ENCODE measurements at places on chromosomes 6 and 20.
A peak's percentile ranks its signal among the peaks of the same experiment; 100 is the strongest.

- no peak for DNase-seq
Observed at GRCh38 chr6:148984531-148985056, 237.8 kb downstream of the UST start.

DNA sequence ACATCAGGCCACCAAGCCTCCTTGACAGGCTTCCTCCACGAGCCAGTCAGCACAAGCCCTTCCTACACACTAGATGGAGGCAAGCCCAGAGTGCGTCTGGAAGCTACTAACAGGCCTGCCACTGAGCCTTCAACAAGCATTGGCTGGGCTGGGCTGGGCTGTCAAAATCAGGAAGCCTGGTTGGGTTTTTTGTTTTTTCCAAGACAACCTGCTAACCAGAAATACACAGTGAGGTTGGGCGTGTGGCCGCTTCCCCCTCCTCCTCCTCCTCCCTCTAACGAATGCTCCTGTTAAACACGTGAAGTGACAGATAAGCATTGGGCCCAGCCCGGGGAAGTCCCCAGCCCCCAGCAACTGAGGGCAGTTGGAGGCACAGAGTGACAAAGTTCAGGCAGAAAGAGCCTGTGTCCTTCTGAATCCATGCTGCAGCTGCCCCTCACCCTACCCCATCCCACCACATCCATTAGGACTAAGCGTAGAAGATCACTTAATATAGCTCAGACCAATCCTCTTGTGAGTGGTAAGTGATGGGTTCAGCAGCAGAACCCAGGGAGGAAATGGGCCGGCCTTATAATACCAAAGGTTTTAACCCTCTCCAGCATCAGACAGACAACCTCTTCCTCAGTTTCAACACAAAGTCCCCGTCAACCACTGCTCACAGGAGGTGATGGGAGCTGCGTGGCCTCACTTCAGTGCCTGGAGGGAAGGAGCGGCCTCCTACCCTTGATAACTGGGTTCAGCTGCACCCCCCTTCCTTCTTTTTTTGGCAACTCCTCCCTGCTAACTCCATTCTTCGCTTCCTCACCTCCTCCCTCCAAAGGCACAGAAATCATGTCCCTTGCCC is 1.1 kb downstream of the NFATC2 start:
- no peak for DNase-seq

DNA sequence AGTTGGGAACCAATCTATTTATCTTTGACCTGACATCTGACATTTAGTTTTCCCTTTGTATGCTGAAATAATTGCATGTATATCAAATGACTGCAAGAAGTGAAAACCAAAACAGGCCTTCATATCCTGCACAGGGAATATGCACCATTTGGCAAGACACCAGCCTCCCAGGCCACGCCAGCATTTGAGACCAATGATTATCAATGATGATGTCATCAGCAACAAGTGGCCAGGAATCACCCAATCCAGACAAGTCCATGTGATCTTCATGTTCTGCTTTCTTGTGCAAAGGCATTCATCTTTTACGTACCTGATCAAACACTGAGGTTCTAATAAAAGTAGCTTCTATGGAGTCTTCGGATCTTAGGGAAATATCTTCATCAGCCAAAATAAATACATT is 107.4 kb upstream of the TENT5A start:
- no peak for DNase-seq

GRCh38 chr20:5402903-5403531 is 86.3 kb upstream of the PROKR2 start:
- DNase-seq: no peak

DNA sequence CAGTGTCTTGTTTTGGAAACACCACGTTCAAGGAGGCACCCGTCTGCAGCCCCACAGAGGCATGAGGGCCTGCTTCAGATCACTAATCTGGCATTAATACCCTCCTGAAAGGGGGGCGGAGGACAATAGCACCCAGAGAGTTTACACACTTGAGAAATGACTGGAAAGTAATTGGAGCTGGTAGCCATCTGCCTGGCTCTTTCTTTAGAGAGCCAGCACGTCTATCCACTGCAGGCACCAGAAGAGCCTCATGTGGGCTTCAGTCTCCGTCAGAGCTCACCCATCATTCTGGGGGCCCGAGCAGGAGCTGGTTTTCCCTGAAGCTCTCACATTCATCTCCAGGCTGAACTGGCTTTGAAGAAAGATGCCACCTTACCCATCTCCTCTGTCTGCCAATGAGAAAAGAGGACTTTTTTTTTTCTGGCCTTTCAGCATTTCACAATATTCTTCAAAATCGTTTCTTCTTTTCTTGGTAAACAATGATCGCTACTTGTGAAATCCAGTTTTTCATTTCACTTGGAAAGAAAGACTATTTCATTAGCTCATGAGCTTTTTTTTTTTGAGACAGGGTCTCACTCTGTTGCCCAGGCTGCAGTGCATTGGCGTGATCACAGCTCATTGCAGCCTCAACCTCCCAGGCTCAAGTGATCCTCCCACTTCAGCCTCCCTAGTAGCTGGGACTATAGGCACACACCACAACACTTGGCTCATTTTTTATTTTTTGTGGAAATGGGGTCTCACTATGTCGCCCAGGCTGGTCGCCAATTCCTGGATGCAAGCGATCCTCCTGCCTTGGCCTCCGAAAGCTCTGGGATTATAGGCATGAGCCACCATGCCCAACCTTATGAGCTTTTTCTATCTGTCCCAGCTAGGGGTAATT is 124.7 kb upstream of the ZNF217 start:
- DNase-seq: no peak

DNA sequence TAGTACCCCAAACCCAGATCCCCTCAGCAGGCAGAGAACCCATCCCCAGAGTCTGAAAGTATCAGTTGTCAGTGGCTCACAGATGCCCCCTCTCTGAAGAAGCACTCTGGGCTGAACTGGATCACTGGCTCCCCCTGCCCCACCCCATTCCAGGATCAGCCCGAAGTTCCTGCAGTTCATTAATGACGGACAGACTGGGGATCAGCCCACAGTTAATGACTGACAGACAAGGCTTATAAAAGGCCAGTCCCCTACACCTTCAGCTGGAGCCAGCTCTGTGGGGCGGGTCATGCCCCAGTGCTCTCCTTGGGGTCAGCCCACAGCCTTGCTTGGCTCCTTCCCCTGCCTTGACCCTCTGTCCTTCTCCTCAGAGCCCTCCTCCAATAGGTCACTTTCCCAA is 21.7 kb downstream of the KIAA1755 start:
- no peak for DNase-seq

DNA sequence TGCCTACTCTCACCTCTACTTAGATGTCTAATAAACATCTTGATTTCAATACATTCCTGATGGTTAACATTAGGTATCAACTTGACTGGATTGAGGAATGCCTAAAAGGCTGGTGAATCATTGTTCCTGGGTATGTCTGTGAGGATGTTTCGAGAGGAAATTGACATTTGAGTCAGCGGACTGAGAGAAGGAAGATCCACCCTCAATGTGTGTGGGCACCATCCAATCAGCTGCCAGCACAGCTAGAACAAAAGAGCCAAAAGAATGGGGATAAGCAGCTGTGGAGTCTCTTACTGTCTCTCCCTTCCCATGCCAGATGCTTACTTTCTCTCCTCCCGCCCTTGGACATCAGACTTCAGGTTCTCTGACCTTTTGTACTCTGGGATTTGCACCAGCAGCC is 128.6 kb upstream of the HS3ST5 start:
- DNase-seq: no peak

- DNase-seq: peak; percentile 89
Observed at GRCh38 chr6:121971931-121972335, 427.5 kb upstream of the HSF2 start.

- DNase-seq: no peak
Observed at GRCh38 chr6:136089876-136090275, 160.2 kb downstream of the MTFR2 start.

GRCh38 chr20:41334443-41335421 is 5.9 kb upstream of the LPIN3 start:
- no peak for DNase-seq

- DNase-seq: no peak
Observed at GRCh38 chr20:52340036-52340634, 148.6 kb upstream of the ZFP64 start.

GRCh38 chr6:40545954-40546353 is 41.2 kb downstream of the LRFN2 start:
- DNase-seq: no peak

GRCh38 chr20:35560105-35560511 is 18.2 kb downstream of the ERGIC3 start:
- no peak for DNase-seq

DNA sequence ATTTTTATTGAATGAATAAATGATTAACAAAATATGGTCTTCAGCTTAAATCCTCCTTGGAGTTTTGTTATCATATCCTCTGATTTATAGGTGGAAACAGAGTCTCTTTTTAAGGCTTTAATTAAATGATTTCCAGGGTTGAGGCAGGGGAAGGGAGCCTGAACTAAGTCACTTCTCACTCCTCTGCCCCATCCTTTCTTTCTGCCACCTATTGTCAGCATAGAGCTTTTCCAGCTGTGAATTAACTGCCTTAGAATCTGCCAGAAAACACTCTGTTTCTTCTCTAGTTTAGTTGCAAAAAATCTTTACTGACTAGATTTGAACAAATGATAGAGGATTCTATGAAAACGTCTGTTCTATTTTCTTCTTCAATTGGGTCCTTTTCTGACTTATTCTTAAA is 9.8 kb downstream of the OGFRL1 start:
- no peak for DNase-seq

GRCh38 chr20:54933212-54933904 is 458.0 kb downstream of the DOK5 start:
- no peak for DNase-seq

DNA sequence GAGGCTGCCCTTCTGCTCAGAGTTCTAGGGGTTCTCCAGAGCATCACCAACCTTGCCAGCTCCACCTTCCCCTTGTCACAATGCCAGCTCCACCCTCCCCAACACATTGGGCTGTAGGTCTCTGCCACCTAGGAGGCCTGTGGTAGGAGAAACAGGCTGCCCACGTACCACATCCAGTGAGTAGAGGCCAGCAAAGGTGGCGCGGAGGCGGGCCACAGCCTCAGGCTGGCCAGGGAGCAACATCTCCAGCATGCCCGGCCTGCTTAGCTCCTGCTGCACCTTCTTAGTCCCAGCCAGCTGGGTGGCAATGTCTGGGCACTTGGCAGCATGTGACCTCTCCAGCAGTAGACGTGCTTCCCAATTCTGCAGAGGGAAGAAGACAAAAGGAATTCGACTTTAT is 23.8 kb downstream of the GSS start:
- DNase-seq: no peak

GRCh38 chr20:13676682-13677081 is 38.0 kb upstream of the TASP1 start:
- DNase-seq: no peak

GRCh38 chr20:3730803-3731672 is 1.4 kb upstream of the HSPA12B start:
- no peak for DNase-seq

DNA sequence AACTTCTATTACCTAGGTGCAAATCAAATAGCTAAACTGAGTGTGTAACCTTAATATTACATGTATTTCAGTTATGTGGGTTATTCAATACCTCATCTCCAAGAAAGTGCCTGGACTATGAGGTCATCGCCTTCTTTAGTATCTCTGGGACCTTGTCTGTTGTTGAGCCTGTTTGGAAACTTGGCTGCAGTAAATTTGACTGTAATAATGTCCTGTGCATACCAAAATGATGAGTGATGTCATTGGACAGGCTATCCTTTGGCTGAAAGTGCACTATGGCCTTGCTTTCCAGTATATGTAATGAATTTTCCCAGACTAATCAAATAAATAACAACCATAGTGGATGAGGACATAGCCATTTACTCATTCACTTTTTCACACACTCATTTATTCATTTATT is 455.1 kb downstream of the ADGRB3 start:
- DNase-seq: no peak

DNA sequence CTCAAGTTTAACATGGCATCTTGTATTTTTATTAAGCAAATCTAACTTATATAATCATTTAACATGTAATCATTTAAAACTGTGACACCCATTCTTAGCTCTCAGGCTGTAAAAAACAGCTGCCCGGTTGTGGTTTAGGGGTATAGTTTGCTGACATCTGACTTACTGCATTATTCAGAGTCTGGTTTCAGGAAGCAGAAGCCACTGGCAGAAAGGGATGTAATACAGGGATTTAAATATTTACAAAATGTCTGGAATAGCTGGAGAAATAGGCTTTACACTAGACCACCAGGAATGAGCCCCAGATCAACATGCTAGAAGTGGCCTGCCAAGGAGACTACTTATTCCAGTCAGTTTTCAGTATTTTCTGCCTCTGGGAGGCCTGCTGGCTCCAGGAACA is 421.1 kb downstream of the CD109 start:
- no peak for DNase-seq

Measured in NCI-H226 (cell line).